ENCODE measurements at places on chromosomes 5 and 9.

GRCh38 chr5:34869256-34869655 lies 30.3 kb downstream of the TTC23L start:
- no peak for DNase-seq

- no peak for DNase-seq
Observed at GRCh38 chr9:87076825-87077224, 129.5 kb upstream of the GAS1 start.

DNA sequence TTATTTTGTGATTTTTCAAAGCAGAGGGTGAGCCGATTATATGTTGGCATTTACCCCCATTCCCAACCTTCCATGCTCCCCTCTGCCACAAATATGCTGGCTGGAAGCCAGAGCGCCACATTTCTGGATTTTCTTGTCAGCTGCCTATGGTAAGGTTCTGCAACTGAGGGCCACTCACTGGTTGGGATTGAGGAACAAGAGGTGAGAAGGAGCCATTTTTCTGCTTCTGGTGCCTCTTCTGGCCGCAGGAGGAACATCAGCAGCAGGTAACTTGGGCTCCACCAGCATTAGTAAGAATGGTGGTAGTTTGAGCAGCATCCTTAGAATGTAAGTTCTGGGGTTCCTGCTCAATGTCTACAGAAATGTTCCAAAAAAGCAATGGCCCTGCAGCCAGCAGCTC lies 159.5 kb upstream of the MAST4 start:
- DNase-seq: no peak

GRCh38 chr9:109418827-109419226 lies 79.3 kb downstream of the PTPN3 start:
- DNase-seq: no peak

- no peak for DNase-seq
Observed at GRCh38 chr9:125377584-125378250, 116.1 kb downstream of the GAPVD1 start.

DNA sequence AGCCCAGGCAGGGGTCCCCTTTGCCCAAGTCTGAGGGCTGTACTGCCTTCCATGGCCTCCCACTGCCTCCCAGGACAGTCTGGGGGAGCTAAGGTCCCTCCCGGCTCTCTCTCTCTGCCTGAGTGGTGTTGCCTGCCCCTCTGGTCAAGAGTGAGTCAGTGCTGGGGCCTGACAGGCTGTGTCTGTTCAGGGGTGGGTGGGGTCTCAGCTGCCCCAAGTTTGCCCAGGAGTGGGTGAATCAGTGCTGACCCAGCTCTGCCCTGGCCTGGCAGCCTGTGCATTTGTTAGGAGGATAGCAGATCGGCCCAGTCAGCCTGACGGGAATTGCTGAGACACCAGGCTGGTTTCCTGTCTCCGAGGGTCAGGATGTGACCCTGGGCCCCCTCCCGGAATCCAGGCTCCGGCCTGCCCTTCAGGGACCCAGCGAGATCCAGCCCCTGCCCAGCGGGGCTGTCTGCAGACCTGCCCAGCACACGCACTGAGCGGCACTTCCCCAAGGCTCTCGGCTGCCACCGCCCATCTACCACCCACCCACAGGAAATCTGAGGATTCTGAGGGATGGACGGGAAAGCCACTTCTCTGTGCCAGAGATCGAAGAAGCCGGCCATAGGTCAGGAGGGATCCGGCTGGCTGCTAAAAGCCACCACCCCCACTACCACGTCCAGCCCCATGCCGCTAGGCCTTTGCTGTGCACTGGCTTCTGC lies 15.9 kb downstream of the ENG start:
- no peak for DNase-seq

DNA sequence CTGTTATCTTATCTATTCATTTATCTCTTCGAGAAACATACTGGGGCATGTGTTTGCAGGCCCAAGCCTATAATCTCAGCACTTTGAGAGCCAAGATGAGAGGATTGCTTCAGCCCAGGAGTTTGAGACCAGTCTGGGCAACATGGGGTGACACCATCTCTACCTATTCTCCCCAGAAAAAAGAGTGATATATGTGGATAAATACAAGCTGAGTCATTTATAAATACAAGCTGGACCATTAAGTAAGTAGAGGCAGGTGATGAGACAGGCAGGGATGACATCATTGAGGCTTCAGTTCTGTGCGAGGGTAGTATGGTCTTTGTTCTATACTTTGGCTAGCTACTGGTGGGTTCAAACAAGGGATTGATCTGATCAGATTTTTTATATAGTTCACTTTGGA lies 25.6 kb downstream of the PBX3 start:
- no peak for DNase-seq

- no peak for DNase-seq
Observed at GRCh38 chr9:130922893-130923610, 16.0 kb downstream of the FIBCD1 start.

- DNase-seq: no peak
Observed at GRCh38 chr5:97266576-97266975, 83.5 kb upstream of the RIOK2 start.

DNA sequence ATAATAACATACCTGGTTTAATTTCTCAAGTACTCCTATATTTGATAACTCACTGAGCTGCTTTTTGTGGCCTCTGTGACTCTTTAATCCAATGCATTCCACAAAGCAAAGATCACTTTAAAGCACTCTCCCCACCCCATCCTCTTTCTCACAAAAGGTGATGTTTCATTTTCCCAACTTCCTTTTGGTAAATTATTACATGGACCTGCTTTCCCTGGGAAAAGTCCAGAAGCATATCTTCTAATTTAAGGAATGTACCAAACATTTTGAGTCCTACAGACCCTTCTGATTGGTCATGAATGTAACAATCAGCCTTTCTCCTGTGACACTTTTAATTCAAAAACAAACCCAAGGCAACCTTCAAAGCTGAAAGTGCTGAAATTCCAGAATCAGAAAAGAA lies 71.1 kb downstream of the MLLT3 start:
- DNase-seq: no peak

DNA sequence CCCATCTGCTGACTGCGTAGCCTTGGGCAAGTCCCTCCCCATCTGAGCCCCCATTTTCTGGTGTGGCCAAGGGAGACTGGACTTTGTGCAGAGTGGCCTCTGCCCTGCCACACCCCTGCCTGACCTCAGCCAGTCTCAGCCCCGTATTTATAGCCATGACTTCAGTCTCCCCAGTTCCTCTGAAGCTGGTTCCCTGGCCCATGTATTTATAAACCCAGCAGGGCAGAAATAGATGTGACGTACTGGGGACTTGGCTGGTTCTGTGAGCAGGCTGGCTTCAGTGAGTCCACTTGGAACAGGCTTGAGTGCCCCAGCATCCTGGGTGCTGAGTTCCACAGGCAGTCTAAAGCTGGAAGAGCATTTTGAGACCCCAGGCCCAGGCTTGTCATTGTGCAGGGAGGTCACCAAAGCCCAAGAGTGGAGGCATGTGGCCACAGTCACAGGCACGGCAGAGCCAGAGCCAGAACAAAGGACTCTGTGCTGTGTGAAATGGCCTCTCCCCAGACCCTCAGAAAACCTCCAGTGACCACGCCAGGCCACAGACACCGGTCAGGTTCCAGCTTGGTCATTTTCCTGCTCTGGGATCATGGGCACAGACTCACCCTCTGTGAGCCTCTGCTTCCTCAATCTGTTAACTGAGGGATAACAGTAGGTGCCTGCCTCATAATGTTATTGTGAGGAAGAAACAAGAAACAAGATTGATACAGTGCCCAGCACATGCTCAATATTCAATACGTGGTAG lies 30.4 kb upstream of the SYNPO start:
- no peak for DNase-seq

- peak; percentile 19 for DNase-seq
Observed at GRCh38 chr9:126514037-126514821, 99.5 kb upstream of the LMX1B start.

DNA sequence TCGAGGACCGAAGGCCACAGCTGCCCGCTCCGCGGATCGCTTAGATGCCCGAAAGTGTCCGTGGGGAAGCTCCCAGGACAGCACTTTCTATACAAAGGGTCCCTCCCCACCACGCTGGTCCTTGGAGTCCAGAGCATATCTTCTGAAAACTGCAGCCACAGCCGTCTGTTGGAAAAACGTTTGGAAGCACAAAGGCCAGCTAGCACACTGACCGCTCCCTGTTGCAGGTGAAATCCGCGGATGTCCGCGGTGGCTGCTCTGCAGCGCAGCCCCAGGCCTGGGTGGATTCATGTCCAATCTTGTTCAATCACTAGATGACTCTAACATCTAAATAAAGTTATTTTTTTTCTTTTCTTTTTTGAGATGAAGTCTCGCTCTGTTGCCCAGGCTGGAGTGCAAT lies 32.8 kb upstream of the FANCC start:
- no peak for DNase-seq

- no peak for DNase-seq
Observed at GRCh38 chr5:106680330-106680729, 990.4 kb downstream of the EFNA5 start.

- no peak for DNase-seq
Observed at GRCh38 chr9:131039129-131039954, 30.4 kb downstream of the LAMC3 start.

DNA sequence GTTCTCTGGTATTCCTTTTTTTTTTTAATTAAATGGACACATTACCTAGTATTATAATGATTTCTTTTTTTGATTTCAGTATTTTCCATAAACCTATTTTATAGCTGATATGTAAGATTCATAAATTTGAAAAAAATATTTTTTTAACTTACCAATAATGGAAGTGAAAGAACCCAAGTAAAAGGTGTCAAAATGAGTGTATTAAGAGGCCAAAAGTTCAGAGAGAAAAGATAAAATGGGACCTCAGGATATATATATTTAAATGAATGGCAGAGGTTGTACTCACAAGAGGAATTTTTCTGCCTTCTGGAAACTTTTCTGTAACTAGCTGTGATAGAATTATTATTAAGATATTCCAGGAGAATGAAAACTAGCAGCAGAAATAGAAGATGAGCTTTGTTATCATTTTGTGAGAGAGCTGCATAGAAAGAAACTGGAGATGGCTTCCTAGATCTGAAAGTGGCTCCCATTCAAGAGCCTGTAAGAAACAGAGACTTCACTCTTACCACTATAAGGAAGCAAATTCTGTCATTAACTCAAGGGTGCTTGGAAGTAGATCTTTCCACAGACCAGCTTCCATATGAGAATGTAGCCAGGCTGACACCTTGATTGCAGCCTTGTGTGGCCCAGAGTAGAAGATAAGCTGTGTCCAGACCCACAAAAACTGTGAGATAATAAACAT lies 91.7 kb downstream of the MRPS30 start:
- DNase-seq: no peak

DNA sequence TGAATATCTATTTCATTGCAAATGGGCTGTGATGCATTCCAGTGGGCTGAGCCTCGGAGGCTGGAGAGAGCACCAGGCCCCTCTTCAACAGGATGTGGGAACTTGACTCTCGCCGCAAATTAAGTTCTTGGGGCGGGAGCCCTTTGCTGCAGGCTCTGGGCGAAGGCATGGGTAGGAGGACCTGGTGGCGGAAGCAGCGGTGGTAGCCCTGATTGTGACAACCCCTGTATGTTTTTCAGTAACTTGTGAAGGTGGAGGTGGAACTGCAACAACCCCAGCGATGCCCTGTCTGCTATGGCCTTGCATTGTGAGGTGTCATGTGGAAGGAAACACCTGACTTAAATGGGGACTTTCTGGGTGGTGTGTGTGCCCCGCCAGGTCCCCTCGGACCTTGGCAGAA lies 9.4 kb downstream of the FYB1 start:
- peak; percentile 52 for DNase-seq

GRCh38 chr5:137737349-137738131 lies 1.7 kb upstream of the KLHL3 start:
- no peak for DNase-seq

- DNase-seq: no peak
Observed at GRCh38 chr5:116885825-116886224, 311.2 kb upstream of the SEMA6A start.

DNA sequence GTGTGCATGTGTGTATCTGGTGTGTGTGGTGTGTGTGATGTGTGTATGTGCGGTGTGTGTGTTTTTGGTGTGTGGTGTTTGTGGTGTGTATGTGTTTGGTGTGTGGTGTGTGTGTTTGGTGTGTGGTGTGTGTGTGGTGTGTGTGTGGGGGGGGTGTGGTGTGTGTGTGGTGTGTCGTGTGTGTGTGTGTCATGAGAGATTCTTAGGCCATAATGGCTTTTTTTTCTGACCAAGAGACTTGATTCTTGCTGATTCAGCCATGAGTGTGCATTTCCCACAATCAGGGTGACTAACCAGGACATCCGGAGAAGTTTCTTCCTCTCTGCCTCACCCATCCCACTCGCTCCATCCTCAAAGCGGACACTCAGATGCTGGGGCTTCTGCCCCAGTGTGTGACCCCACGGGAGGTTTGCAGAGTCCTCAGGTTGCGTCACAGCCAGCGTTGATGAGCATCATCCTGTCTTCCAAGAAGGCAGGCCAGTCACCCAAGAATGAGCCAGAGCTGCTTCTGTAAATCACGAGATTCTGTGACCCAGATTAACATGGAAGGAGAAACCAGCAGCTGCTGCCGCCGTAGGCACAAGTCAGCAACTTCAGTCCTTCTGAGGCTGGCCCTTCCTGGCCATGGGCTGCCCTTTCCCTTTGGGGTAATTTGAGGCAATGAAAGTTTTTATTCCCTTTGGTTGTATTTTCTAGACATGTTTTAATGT lies 12.5 kb upstream of the CTSL start:
- DNase-seq: no peak

DNA sequence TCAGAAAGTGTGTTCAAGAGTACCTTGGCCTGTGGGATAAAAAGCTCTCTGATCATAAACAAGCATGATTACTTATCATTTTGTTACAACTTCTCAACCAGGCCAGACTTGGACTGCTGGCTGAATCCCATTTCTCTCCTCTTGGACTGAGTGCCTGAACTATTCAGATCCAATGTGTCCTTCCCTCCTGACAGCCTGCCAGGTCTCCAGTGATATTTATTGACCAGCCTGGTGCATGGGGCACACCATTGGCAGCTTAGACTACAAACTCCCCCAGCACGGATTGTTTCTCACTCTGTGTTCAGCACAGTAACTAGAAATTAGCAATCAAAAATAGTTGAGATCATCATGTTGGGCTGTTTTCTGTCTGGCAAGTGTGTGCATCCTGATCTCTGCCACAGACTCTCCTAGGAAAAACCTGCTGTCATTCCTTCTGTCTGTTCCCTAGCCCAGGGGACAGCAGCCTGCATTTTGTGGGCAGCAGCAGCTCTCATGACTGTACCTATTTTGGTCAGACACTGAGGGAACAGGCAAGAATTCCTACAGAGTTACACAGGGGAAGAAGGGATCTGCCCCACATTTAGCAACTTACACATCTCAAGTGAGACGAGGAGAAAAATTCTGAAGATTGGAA lies 348.1 kb downstream of the ADAMTS6 start:
- no peak for DNase-seq

DNA sequence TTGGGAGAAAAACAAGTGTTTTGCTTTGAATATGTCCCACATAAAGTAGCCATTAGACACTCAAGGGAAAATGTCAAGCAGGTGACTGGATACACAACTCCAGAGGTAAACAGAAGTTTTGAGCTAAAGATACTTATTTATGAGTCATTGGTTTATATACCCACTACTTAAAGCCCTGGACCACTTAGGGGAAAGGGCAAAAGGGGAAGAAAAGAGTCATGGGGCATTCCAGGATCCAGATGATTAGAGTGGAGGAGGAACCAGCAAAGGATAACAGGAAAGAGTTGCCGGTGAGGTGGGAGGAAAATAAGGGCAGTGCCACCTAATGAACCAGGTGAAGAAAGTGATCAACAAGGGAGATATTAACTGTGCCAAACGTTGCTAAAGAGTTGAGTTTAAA lies 254.2 kb upstream of the NR4A3 start:
- no peak for DNase-seq

GRCh38 chr5:180975338-180975737 lies 13.3 kb upstream of the BTNL3 start:
- no peak for DNase-seq

Data from stimulated activated CD4-positive, alpha-beta T cell treated with anti-CD3 and anti-CD28 coated beads, TNF-alpha, amount 100 ng/mL, for 4 hours (primary cell).